Posterior vena cava (tissue), 2 donors: ENCODE measurements at places on chromosomes 3 and 15. TPM values are rescaled to one million over a fixed set of nuclear protein-coding genes. Genes with fewer than 3 reads are reported as not detected.

The CEMIP gene
- total RNA-seq = 0.62 TPM

The NOX5 gene
- 0.09 TPM for total RNA-seq

The SERPINI2 gene
- total RNA-seq = 0.81 TPM

The MELTF gene
- 19.9 TPM for total RNA-seq

The ANKRD34C gene
- 0.14 TPM for total RNA-seq

The SEMA5B gene
- total RNA-seq = 1.3 TPM

The RPL32 gene
- 1,383 TPM for total RNA-seq
